ENCODE measurements at places on chromosomes 2 and 18. TPM values are rescaled to one million over a fixed set of nuclear protein-coding genes. Genes with fewer than 3 reads are reported as not detected.
A peak's percentile ranks its signal among the peaks of the same experiment; 100 is the strongest.

- DNase-seq, result no peak
Measured at GRCh38 chr2:25387876-25388449, 46.2 kb upstream of the DNMT3A start.

Gene CFC1
- total RNA-seq, result not detected

- DNase-seq, result no peak
Measured at GRCh38 chr2:102871707-102872106, 109.9 kb downstream of the TMEM182 start.

Gene CHRNA1
- total RNA-seq, result not detected

Gene SLC5A7
- total RNA-seq, result not detected

- DNase-seq, result peak; percentile 14
Measured at GRCh38 chr18:37564711-37565100, 892 bp downstream of the CELF4 start.

- no peak for DNase-seq
Measured at GRCh38 chr2:203492965-203493364, 42.1 kb downstream of the RAPH1 start.

GRCh38 chr18:62388855-62389760, 64.0 kb downstream of the TNFRSF11A start:
- no peak for DNase-seq

Gene RTP5
- not detected for total RNA-seq

DNA sequence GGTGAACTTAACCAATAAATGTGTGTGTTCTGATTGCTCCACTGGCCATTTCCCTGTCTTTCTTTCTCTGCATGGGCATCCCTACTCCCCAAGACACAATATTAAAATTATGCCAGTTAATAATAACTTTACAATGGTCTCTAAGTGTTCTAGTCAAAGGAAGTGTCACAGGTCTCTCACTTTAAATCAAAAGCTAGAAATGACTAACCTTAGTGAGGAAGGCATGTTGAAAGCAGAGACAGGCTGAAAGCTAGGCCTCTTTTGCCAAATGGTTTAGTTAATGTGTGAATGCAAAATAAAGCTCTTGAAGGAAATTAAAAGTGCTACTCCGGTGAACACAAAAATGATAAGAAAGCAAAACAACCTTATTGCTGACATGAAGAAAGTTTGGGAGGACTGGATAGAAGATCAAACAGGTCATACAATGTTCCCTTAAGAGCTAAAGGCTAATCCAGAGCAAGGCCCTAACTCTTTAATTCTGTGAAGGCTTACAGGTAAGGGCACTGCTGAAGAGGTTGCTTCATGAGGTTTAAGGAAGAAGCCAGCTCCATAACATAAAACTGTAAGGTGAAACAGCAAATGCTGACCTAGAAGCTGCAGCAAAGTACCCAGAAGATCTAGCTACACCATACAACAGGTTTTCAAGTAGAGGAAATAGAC, 44.0 kb upstream of the ARHGAP15 start:
- no peak for DNase-seq

DNA sequence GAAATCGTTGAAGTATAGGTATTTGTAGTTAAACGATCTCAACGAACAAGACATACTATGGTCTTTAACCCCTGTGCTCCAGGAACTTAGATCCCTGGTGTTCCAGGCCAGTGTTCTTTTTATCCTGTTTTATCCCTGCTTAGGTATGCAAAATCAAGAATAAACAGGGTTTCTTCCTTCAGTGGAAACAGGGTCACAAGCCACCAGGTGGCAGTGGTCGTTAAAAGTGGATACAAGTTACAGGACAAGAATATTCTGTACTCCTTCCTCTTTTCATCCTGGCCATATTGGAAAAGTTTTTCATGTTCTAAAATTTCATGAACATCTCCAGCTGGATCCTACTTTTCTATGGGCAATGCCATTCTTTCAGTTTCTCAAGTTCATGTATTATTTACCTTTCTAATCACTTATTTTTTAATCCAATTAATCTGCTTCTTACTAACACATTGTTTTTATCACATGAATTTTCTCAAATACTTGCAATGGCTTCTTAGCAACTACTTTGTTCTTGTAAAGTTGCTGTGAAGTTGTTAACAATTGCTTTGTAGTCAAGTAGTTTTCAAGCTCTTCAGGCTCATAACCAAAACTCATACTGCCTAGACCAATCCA, 16.4 kb upstream of the HNMT start:
- peak; percentile 82 for DNase-seq

Gene VWA3B
- total RNA-seq, result not detected

Gene SULT1C2
- total RNA-seq, result 5.0 TPM

DNA sequence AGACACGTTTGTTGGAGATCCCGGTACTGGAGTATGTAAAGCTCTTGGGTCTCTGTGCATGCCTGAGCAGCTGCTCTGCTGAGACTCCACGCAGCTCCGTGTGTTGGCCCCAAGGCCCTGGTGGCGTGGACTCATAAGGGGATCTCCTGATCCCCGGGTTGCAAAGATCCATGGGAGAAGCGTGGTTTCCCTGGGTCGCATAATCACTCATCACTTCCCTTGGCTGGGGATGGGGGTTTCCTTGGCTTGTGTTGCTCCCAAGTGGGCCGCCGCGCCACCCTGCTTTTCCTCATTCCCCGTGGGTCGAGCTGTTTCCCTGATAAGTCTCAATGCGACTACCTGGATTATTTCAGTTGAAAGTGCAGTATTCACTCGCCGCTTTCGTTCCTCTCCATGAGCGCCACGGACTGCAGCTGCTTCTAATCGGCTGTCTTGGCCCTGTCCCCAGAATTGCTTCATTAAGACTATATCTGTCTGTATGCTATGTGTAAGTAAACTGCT, 76.0 kb downstream of the EPC2 start:
- no peak for DNase-seq

Gene KLHL41
- total RNA-seq, result 1.3 TPM

Gene OTOS
- not detected for total RNA-seq

DNA sequence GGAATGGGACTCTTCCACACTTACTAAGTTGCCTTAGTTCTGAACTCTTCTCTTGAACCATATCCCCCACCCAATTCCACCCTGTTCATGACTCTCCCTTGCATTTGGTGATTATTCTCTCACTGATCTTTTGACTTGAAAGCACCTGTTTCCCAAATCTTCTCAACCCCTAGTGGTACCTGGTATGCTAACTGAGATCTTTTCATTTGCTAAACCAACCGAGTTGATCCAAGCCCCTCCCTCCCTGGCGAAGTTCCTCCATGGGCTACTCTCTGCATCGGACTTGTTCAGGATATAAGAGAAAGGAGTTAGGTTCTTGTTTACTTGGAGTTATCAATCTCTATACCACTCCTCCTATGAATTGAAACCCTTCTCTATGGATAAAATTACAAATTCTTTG, 593.5 kb downstream of the BCL11A start:
- no peak for DNase-seq

- no peak for DNase-seq
Measured at GRCh38 chr2:620004-620403, 57.2 kb downstream of the TMEM18 start.

DNA sequence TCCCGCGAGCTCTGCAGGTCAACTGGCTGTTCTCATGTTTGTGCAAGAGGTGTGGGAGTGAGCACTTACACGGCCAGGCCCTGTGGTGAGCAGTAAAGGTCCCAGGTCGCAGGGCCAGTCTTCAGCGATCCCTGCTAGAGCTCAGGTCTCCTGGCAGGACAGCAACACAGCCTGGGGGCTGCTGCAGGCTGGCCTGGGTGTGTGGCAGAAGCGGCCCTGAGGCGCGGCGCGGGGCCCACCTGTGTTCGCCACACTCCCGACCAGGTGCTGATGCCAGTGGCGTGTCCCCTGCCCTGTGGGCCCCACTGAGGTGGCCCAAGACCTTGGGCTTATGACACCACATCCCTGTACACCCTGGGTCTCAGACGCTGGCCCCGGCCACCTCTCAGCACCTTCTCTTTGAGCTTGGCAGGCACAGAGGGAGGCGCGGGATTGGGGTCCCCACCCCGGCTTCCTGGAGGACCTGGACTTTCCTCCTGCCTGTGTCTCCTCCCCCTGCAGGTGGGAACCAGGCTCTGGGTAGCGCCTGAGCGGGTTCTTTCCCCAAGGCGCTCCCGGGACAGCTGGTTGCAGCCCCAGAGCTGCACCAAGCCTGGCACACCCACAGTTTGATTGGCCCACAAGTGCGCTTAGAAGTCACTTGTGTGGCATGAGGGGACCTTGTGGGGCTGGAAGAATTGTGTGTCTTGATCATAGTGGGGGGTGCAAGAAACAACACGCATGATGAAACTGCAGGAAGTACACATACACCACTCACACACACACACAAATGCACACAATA, 59.2 kb downstream of the TWIST2 start:
- DNase-seq, result no peak

- no peak for DNase-seq
Measured at GRCh38 chr2:209145941-209146681, 277.7 kb upstream of the MAP2 start.

DNA sequence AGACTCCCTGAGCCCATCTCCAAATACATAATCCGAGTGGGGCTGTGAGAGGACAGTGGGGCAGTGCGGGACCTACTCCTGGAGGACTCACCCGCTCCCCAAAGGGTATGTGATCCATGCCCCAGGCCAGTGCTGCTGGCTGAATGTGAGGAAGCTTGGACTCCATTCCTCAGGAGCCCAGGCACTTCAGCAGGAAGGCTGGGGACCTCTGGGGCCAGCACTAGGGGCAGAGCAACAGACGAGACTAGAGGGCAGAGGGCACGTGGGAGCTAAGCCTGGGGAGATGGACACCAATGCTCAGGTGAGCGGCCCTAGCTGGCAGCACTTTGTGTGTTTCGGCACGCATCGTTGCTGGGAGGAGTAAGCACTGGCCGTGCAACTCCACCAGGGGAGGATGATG, 84.9 kb downstream of the MALT1 start:
- no peak for DNase-seq

DNA sequence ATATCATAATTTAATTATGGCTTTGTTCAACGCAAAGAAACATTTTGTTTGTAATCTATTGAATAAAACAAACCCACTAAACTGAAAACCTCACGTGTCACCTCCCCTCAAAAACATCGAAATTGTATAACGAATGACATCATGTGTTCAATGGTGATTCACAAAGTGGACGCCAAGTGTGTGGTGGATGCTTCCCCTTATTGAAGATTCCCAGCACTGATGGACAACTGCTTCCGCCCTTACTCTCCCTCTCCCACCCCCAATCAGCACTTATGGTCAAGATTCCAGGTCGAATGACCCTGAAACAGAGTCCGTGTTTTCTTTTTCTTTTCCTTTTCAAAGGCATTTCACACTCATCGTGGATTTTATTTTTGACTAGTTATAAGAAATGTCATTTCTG, 383.0 kb upstream of the SMIM21 start:
- DNase-seq, result no peak

- no peak for DNase-seq
Measured at GRCh38 chr2:98910349-98911125, 25.5 kb downstream of the CRACDL start.

- DNase-seq, result no peak
Measured at GRCh38 chr2:169523681-169524080, 14.2 kb downstream of the KLHL41 start.

DNA sequence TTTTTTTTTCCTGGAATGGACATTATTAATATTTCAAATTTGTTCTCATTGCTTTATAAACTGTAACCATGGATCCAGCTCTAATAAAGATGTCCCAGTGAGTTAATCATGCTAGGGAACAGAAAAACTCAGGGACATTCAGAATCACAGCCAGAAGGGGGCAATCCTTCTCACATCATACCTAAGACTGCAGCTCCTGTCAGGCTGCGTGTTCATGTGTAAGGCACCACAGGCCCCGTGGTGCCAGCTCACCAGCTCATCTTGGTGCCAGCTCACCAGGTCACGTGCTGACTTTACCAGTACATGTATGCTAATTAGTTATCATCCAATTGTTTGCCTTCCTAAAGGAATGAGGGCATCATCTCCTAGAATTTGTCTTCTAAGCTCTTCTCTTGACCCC, 84.7 kb upstream of the NEDD4L start:
- DNase-seq, result peak; percentile 87

DNA sequence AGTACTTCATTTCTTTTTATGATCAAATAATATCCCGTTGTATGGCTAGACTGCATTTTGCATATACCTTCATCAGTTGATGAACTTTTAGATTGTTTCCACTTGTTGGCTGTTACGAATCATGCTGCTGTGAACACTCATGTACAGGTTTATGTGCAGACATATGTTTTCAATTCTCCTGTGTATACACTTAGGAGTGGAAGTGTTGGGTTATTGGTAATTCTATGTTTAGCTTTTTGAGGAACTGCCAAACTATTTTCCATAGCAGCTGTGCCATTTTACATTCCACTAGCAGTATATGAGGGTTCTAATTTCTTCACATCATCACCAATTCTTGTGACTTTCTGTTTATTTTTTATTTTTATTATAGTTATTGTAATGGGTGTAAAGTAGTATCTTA, 32.1 kb upstream of the LCLAT1 start:
- DNase-seq, result no peak

DNA sequence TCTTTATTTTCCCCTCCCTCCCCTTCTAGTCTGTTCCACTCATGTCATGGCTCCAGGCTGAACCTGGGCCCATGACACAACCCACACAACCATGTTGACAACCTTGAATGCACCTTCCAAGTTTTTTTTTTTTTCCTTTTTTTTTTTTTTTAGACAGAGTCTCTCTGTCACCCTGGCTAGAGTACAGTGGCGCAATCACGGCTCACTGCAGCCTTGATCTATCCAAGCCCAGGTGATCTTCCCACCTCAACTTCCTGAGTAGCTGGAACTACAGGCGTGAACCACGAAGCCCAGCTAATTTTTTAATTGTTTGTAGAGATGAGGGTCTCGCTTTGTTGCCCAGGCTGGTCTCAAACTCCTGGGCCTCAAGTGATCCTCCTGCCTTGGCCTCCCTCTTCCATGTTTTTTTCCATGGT, 21.9 kb upstream of the ROCK2 start:
- DNase-seq, result no peak

Gene SEPTIN10
- 26.5 TPM for total RNA-seq

GRCh38 chr2:205176546-205176945, 505.8 kb upstream of the NRP2 start:
- no peak for DNase-seq

Gene M1AP
- total RNA-seq, result 0.21 TPM

DNA sequence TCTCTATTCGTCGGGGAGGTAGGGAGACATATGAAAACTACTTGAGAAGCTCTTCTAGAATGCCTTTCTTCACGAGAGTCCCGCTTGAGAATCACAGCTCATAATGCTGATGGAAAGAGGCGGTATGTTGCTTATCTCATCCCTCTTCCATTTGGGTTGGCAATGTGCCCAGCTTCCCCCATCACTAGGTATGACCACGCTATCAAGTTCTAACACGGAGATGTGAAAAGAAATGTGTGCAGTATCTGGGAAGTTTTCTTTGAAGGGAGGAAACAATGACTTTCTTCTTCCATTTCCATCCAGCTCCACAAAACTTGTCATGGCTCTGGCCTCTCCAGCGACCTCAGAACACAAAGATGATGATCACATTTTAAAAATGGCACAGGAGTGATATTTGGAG, 742.4 kb downstream of the DCDC2C start:
- DNase-seq, result no peak

DNA sequence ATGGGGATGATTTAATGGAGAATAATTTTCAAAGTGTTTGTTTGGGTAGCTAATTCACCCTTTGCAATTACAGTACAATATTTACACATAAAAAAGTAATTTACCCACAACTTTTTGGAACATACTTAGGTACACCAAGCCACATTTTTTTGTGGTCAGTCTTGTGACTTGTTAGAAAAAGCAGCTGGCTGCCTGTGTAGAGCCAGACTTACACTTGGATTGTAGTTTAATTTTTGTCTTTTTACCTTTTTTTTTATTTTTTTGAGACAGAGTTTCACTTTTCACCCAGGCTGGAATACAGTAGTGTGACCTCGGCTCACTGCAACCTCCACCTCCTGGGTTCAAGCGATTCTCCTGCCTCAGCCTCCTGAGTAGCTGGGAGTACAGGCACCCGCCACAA, 45.4 kb downstream of the RALBP1 start:
- DNase-seq, result no peak
